Aorta (tissue), 5 donors: ENCODE measurements at places on chromosomes 7 and 10. TPM values are rescaled to one million over a fixed set of nuclear protein-coding genes. Genes with fewer than 3 reads are reported as not detected.

DNA sequence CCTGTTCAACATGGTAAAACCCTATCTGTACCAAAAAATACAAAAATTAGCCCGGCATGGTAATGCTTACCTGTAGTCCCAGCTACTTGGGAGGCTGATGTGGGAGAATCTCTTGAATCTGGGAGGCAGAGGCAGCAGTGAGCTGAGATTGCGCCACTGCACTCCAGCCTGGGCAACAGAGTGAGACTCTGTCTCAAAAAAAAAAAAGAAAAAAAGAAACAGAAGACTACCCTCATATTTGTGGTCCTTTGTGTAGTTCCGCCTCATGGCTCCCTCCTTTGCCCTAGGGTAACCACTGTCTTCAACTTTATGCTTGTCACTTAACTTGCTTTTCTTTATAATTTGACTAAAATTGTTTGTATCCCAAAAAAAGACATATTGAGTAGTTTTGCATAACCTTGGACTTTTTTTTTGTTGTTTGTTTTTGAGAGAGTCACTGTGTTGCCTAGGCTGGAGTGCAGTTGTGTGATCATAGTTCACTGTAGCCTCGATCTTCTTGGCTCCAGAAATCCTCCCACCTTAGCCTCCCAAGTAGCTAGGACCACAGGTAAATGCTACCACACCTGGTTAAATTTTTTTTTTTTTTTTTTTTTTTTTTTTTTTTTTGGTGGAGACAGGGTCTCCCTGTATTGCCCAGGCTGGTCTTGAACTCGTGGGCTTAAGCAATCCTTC, 3.7 kb downstream of the ZNF487 start:
- no peak for DNase-seq

DNA sequence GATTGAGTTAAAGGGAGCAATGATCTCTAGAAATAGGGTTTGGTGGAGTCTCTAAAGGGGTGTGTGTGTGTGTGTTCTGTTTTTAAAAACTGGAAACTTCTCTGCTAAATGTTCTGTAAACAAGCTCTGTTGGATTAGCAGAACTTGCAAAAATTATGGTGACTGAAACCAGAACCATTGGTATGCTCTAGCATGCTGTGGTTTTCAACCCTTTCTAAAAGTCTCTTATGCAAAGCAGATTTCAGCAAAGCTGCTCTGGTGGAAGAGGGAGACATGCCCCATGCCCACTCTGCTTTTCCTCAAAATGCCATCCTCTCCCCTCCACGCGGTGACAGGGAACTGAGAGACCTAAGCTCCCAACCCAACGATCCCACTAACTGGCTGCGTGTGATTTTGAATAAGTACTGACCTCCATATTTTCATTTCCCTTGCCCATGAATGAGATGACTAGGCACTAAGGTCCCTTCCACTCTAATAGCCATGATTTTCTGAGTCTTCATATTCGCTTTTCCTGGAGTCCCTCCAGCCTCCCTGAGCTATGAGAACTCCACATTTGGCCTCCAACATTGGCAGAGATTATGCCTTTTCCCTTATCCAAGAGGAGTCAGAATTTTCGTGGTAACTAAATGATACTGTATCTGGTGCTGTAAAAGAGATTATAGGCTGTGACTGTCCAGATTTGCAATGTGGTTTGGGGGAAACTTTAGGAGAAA, 117.3 kb upstream of the PALS2 start:
- DNase-seq, result no peak

GRCh38 chr7:158527915-158528502, 59.6 kb downstream of the PTPRN2 start:
- no peak for DNase-seq

DNA sequence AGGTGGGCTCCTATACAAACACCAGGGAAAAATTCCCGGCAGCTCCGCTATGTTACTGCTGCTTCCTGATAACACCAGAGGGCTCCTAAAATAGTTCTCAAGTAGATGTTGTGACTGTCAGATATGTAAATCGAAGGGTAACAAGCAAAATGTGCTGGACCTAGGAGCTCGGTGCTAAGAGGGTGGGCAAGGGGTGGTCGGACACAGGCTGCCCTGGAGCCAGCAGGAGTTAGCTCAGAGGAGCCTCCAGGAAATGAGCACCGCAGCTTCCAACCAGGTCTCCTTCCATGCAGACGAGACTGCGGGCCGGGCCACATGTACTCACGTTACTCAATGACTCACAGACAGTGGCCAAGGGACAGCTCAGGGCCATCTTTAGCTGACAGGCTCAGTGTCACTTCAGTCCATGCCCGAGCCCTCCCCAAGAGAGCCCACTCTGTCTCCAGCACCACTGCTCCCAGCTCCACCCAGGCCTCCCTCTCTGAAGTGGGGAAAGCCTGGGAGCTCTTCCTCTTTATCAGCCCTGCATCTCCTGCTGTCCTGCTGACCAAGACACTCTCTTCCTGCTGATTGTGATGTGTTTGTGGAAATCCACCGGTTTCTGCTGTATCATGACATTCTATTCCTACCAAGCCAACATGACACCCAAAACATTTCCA, 37.2 kb upstream of the TMEM273 start:
- no peak for DNase-seq

GRCh38 chr10:131049016-131049415, 262.5 kb downstream of the TCERG1L start:
- no peak for DNase-seq

- no peak for DNase-seq
Measured at GRCh38 chr7:29435167-29435566, 128.5 kb upstream of the PRR15 start.

DNA sequence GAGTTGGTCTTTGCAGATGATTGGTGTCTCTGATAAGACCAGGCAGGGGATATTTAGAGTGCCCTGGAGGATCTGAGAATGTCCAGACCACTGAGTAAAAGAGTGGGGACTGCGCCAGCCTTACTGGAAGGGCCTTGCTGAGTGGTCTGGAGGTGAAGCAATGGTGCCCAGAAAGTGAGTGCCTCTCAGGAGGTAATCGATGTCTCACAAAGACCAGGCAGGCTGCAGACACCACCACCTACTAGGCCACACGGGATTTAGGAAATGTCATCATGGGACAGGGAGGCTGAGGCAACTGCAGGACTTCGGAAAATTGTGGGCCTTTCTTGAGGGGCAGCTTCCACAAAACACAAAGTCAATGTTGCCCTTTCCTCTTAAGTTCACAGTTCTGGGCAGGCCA, 57.2 kb upstream of the STEAP1B start:
- no peak for DNase-seq

- no peak for DNase-seq
Measured at GRCh38 chr10:14191871-14192270, 138.9 kb downstream of the FRMD4A start.

DNA sequence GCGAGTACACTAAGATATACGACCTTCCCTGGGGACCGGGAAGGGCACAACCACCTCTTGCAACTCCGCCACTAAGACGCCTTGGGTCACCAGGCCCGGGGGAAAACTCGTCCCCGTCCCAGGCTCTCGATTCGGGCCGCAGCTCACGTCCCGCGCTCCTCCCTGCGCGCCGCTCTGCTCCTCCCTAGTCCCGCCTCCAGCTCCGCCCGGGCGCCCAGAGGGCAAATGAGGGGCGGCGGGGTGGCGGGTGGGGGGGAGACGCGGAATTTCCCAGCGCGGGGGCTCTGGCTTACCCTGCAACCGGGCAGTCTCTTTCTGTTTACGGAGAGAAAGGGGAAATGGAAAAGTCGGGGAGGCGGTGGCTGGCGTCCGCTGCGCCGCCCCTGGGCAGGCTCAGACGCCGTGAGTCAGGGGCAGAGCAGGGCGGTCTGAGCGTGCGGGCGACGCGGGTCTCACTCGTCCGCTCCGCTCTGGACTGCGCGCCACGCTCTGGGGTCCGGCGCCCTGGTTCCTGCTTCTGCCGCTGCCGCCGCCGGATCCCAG, at the start of gene MAP3K8:
Gene MAP3K8 (plus strand): TSS at position 455 of the 543 bp plus-strand sequence. CDS start 4,755 bp downstream, outside the sequence.
- DNase-seq, result peak; percentile 97

- DNase-seq, result no peak
Measured at GRCh38 chr10:121797490-121797889, 130.3 kb downstream of the ATE1 start.

DNA sequence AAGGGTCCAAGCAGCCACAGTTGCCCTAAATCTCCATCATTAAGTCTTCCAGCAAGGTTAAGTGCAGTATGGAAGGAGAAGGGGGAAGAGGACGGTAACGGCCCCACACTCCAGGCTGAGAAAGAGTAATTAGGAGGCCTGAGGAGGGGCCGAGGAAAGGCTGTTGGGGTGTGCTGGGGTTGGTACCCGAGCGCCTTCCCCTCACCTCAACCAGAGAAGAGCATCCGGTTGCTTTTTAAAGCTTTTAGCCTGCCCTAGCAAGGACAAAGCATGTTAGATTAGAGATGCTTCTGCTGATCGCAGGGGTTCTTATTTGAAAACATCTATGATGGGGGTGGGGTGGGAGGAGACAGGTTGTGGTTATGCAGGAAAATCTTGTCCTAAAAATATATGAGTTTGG, 9.0 kb upstream of the ZSCAN21 start:
- DNase-seq, result no peak

DNA sequence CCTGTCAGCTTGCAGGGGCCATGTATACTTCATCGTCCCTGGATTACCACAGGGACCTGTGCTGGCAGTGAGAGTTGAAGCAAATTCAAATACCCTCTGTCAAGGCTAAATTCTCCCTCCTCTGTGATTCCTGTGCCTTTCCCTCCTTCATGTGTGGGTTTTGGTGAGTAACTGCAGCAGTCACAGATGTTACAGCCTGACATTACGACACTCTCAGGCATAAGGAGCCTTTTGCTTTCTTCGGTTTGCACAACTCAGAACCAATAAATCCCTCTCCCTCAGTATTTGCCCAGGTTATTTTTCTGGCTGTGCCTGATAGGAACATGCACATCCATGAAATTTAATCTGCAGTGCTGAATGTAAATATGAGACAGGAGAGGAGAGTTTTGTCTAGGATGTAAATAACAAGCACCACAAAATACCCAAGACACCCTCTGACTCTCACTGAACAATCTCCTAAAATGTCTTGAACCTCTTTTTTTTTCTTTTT, 997.2 kb upstream of the GHITM start:
- no peak for DNase-seq

DNA sequence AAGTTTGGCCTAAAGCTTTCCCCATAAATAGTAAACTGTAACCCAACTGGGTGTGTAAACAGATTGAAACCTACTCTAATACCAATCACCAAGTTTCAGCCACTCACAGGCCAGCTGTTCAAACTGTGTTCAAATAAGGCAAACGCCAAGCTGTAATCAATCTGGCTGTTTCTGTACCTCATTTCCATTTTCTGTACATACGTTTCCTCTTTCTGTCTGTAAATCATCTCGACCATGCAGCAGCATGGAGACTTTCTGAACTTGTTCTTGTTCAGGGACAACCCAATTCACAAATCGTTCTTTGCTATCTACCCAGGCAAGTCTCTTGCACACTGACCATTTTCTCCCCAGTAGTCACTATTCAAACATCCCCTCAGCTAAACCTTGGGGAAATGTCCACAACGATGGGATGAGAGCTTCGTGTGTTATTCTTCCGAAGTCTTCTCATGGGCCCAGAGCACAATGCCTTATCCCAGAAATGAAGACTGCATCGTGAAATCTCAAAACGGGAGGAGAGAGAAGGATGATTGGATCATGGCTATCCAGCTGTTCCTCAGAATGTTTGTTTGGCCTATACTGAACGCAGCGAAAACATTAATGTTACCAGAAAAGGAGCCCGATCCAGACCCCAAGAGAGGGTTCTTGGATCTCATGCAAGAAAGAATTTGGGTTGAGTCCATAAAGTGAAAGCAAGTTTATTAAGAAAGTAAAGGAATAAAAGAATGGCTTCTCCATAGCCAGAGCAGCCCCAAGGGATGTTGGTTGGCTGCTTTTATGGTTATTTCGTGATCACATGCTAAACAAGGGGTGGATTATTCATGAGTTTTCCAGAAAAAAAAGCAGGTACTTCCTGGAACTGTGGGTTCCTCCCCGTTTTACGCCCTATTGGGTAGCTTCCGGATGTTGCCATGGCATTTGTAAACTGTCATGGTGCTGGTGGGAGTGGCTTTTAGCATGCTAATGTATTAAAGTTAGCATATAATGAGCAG, 86.2 kb downstream of the SLC16A9 start:
- no peak for DNase-seq

DNA sequence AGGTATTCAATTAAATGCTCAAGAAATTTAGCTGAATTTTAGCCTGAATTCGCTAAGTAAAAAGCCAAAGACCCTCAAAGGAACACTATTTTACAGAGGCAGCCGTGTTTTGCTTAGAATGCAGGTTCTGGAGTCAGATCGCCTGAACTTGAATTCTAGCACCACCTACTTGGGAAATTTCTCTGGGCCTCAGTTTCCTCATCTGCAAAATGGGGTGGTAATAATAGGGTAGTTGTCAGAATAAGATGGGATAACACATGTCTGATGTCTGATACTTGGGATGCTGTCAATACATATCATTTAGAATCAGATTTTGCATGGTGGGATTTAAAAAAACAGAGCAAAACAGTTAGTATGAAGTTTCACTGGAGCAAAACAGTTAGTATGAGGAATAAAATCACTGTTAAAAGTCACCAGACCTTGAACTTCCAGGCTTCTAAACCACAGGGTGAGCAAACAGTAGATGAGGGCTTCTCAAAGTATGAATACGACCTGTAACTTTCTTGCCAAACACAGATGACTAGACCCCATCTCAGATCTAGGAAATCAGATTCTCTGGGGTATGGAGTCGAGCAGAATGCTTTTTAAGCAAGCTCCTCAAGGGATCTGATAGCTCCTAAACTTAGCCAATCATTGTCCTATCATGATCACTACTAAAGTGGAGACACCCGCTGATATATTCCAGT, 75.4 kb downstream of the ATXN7L1 start:
- no peak for DNase-seq

GRCh38 chr10:17409170-17409733, 45.1 kb downstream of the ST8SIA6 start:
- no peak for DNase-seq

GRCh38 chr7:81776948-81777630, 7.2 kb upstream of the HGF start:
- no peak for DNase-seq

- DNase-seq, result no peak
Measured at GRCh38 chr7:95376632-95377400, 19.4 kb downstream of the PON3 start.

DNA sequence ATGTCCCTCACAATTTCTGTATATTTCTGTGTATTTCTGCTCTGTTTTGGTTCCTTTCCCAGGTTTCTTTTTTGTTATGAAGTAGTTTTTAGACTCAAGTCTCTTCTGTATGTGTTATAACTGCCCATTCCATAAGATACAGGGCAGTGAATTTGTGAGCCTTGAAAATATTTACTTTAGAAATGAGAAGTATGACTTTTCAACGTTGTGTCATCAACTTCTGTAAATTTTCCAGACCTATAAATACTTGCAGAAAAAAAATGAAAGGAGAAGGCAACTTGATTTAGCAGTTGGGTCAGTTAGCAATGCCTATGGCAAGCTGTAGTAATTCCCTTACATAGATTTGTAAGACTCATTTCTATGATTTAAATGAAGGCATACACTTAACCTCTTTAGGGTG, 11.5 kb downstream of the EGFR start:
- DNase-seq, result no peak

Gene AGAP9
- 21.8 TPM for total RNA-seq

Gene LIPN
- total RNA-seq, result 0.58 TPM

Gene SYT15B
- 15.9 TPM for total RNA-seq

Gene PYROXD2
- total RNA-seq, result 17.7 TPM

Gene LRIT1
- total RNA-seq, result not detected

Gene BEND7
- 28.0 TPM for total RNA-seq

Gene ZNF33A
- total RNA-seq, result 31.6 TPM

Gene EGFR
- 72.4 TPM for total RNA-seq

Gene AQP1
- total RNA-seq, result 680 TPM

Gene GDF2
- not detected for total RNA-seq

Gene GJD4
- total RNA-seq, result not detected
